ENCODE measurements at places on chromosomes 2 and 18.

- no peak for DNase-seq
These were observed 151.0 kb upstream of the NDUFV2 start for GRCh38 chr18:8951491-8951890.

DNA sequence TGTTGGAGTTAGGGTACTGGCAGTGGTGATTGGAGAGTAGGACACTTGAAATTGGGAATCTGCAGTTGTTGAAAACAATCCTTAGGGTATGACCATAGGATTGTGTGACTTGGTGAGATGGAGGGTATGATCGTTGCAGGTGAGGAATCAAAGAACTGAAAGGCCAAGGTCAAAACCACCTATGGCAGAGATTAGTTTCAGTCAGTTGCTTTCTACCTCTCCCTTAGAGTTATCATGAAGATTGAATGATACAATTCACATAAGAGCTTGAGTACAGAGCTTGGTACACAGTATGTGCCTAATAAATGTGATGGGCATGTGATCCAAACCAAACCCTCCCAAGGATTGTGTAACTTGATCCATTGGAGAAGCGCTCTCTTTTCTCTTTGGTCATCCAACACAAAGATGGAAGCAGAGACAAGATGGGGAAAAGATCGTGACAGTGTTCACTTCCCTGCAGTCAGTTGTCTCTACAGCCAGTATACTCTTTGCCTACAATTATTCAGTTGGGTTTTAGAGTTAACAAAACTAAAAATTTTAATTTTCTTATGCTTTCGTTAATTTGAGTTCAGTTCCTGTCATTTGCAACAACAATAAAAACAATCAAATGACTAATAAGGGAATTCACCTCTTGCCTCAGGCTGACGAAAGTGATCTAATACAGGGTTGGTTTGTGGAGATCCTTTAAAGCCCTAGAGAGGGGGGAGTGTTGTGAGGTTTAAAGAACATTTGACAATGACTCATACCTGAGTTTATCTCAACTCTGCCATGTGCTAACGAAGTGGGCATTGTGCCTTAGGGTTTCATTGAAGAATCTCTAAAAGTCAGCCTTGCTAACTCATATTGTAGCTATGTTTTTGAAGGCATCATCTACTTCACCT, 14.8 kb upstream of the SMAD2 start:
- DNase-seq: no peak

GRCh38 chr18:10289951-10290637, 164.3 kb upstream of the APCDD1 start:
- DNase-seq: no peak

GRCh38 chr2:189826039-189826438, 41.8 kb downstream of the PMS1 start:
- no peak for DNase-seq

DNA sequence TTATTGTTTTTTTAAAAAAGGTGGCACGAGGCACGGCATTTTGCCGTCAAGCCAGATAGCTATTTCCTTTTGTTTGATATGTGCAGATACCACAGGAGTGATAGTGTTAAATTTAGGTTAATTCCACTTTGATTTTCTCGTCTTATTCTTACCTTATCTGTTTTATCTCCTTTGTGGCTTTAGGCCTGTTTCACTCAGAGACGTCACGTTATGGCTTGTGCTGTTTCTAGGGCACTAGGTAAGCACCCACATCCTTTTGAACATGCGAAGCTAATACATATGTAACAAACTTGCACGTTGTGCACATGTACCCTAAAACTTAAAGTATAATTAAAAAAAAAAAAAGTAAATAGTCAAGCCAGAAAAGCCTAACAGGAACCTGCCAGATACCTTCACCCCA, 57.8 kb downstream of the C18orf63 start:
- no peak for DNase-seq

- DNase-seq: no peak
These were observed 373.6 kb downstream of the MBD2 start for GRCh38 chr18:53850902-53851301.

GRCh38 chr18:25795213-25795612, 295.2 kb downstream of the SS18 start:
- DNase-seq: no peak

DNA sequence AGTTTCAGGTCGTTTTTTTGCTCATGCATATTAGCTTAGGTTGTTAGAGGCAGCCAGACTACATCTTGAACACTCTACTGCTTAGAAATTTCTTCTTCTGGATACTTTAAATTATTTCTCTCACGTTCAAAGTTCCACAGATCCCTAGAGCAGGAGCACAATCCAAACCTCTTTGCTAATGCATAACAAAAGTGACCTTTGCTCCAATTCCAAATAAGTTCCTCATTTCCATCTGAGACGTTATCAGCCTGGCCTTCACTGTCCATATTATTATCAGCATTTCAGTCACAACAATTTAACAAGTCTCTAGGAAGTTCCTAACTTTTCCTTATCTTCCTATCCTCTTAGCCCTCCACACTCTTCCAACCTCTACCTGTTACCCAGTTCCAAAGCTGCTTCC, 50.4 kb upstream of the ERMN start:
- DNase-seq: no peak

DNA sequence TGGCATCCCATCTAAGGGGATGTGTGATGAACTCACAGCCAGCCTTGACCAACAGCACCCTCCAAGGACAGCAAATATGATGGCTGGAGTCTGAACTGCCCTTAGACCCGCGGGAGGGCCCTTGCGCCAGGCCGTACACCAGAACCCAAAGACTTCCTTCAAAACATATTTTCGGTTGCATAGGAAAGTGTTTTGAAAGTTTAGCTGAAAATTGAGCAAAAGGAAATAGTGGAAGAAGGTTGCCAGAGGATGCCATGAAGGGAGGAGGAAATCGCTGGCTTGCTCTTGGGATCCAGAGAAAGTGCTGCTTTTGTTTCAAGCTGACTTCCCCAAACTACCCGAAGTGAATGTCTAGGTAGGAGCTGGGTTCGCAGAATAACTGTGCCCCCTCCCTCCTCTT, 61.3 kb downstream of the IL1R2 start:
- DNase-seq: no peak

GRCh38 chr2:182715121-182715891, 751 bp upstream of the DNAJC10 start:
- no peak for DNase-seq

DNA sequence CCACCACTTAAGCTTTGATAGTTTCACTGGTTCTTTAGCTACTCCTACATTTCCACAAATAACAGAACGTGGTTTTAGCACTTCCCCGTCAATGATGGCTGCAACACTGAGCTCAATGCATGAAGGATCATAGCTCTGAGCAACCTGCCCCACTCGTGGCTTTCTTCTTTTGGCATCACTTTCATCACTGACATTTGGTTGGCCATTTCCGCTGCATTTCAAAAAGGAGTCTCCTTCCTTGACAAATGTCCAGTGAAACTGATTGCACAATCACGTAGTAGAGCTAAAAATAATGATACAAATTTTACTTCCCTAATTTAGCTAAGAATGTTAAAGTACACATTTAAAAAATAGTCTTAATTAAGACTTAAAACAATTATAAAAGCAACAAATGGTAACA, 205.2 kb upstream of the HDAC4 start:
- DNase-seq: no peak

GRCh38 chr2:20516646-20517341, 69.9 kb downstream of the RHOB start:
- peak; percentile 40 for DNase-seq

- DNase-seq: no peak
These were observed 1333.7 kb upstream of the CELF4 start for GRCh38 chr18:38899252-38899651.

- DNase-seq: no peak
These were observed 104.2 kb downstream of the SPTBN1 start for GRCh38 chr2:54560146-54560881.

DNA sequence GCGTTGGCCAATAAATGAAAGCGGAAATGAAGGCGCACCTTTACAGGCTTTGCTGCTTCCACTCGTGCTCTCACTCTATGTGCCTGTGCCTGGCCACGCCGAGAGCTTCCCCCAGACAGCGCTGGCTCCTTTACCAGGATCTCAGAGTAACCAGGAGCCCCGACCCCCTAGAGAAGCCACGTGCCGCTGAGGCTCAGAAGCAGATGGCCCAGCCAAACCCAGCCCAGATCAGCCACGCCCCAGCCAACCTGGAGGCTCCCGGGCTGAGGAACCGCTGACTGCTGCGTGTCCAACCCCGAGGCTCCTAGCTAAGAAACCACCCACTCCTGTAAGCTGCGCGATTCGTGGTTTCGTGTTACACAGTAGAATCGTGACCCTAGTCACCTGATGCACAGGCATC, 199.3 kb downstream of the NCK2 start:
- DNase-seq: no peak

DNA sequence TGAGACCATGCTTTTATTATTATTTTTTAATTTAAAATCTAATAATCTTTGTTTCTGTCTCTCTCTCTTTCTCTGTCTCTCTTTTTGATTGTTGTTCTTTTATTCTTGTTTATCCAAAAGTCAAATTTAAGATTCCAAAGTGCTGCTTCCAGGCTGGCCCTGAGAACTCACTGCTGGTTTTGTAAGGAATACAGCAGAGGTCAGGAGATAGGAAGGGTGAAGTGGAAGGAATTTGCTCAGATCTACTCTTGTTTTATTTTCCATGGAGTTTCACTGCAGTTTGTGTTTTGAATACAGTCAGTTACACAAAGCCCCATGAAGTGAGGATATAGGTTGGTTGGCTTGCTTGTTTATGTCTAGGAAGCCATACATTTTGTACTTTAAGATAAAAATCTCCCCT, 168.1 kb downstream of the MIB1 start:
- no peak for DNase-seq

Data from nucleus accumbens (tissue), 56 donors.